ENCODE measurements at places on chromosomes 11 and 22. TPM values are rescaled to one million over a fixed set of nuclear protein-coding genes. Genes with fewer than 3 reads are reported as not detected.

- H3K27ac ChIP-seq, result no peak overlapping the region
- H3K4me3 ChIP-seq, result no peak overlapping the region
- no peaks in the 10 kb centered on the region for H3K36me3 ChIP-seq
- H3K27me3 ChIP-seq, result no peaks in the 10 kb centered on the region
- no peaks in the 10 kb centered on the region for H3K4me1 ChIP-seq
- DNase-seq, result no peak
Observed at GRCh38 chr11:126874276-126874675, 126.3 kb downstream of the KIRREL3 start.

Gene MRGPRE
- not detected for total RNA-seq

DNA sequence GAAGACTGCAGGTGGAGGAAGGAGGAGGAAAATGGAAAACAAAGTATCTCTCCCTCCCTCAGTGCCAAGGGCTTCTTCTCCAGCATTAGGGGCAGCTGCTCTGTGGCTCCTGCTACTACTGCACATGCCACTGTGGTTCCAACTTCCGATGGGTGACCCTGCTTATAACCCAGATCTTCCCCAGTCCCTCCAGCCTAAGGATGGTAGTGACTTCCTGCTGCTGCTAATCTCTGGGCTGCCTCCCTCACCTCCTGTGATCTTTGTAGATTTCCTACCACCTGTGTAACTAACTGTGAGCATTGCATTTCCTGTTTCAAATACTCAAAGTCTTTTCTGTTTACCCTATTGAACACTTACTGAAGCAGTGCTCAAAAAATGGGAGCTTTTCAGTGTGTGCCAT lies 28.7 kb upstream of the TRPC6 start:
- no peak overlapping the region for H3K27ac ChIP-seq
- H3K36me3 ChIP-seq, result no peaks in the 10 kb centered on the region
- H3K4me1 ChIP-seq, result no peaks in the 10 kb centered on the region
- DNase-seq, result no peak
- H3K4me3 ChIP-seq, result no peak overlapping the region

DNA sequence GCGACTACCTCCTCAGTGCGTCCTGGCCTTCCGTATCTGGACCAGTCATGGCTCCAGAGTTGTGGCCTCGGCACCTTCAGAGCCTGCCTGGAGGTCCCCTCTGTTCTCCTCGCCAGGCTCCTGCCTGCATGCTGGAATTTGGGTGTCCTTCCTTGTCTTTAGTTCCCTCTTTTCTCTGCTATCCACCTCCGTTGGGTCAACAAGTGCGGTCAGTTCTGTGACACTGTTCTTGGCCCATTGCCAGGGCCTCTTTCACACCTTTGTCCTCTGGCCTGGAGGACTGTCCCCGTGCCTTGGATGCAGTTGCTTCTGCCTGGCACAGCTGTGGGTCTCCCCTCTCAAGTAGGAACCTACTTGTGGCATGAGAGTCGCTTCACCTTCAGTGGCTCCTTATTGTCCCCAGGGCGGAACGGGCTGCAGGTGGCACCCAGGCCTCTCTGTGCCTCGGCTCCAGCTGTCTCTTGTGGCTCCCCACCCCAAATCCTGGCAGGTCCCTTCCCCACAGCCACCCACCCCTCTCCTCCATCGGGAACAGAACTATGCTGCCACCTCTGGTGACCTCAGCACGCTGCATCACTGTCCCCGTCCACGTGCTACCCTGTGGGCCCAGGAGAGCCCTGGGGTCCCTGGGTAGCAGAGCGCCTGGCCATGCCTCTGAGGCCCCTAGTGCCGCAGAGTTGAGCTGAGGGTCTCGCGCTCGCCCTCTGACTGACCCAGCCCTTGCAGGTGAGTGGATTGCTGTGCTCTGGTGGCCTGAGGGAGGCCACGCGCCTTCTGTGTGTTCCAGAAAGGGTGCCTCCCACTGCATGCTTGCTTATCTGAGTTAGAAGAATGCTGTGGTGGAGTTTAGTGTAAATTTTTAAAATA lies 4.7 kb downstream of the DGCR8 start:
- H3K27ac ChIP-seq, result no peak overlapping the region
- H3K4me1 ChIP-seq, result peaks cover 38% of the 10 kb centered on the region
- no peak overlapping the region for H3K4me3 ChIP-seq
- DNase-seq, result no peak

- H3K36me3 ChIP-seq, result peaks cover 78% of the 10 kb centered on the region
- no peak overlapping the region for H3K4me3 ChIP-seq
- no peak overlapping the region for H3K27ac ChIP-seq
- H3K4me1 ChIP-seq, result peaks cover 12% of the 10 kb centered on the region
- no peaks in the 10 kb centered on the region for H3K27me3 ChIP-seq
Observed at GRCh38 chr22:39429186-39429585, 27.6 kb upstream of the MGAT3 start.

Gene OR51B6
- not detected for total RNA-seq

GRCh38 chr11:75667831-75668450 lies 897 bp downstream of the MAP6 start:
- H3K36me3 ChIP-seq, result no peaks in the 10 kb centered on the region
- H3K4me1 ChIP-seq, result peaks cover 13% of the 10 kb centered on the region
- peaks cover 32% of the 10 kb centered on the region for H3K27me3 ChIP-seq
- H3K27ac ChIP-seq, result peak overlapping the region; percentile 17
- DNase-seq, result peak; percentile 81

DNA sequence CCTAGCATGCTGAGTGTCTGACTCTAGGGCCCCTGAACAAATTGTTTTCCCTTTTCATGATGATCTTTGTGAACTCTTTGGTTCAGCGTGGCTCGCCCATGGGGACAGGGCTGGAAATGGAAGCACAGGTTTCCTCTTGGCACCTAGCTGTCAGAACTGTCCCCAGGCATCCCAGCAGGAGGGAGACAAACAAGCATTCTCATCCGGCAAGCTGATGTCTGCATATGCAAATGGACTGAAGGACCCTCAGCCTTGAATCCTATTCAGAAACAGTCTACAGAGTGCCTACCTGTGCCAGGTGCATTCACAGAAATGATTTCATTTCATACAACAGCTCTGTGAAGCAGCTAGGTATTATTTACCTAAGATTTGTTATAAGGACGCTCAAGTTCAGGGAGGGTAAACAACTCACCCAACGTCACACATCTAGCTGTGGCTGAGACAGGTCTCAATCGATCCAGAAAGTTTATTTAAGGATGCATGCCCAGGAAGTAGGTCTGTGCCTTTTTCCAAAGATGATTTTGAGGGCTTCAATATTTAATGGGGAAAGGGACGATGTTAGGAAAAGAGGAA lies 176.4 kb downstream of the KIRREL3 start:
- no peak overlapping the region for H3K27ac ChIP-seq
- H3K27me3 ChIP-seq, result no peaks in the 10 kb centered on the region
- DNase-seq, result no peak
- H3K4me1 ChIP-seq, result no peaks in the 10 kb centered on the region
- H3K36me3 ChIP-seq, result no peaks in the 10 kb centered on the region
- no peak overlapping the region for H3K4me3 ChIP-seq

- no peak overlapping the region for H3K4me3 ChIP-seq
- no peaks in the 10 kb centered on the region for H3K27me3 ChIP-seq
- peak overlapping the region; percentile 91 for H3K27ac ChIP-seq
- H3K36me3 ChIP-seq, result peaks cover 75% of the 10 kb centered on the region
- peaks cover 100% of the 10 kb centered on the region for H3K4me1 ChIP-seq
- no peak for DNase-seq
Observed at GRCh38 chr22:36332623-36333332, 55.0 kb downstream of the MYH9 start.

Gene TSPO
- total RNA-seq, result 185 TPM

Gene CHADL
- total RNA-seq, result 3.4 TPM

Gene OR5B2
- not detected for total RNA-seq

GRCh38 chr11:95912902-95913560 lies 10.9 kb downstream of the MTMR2 start:
- H3K27ac ChIP-seq, result no peak overlapping the region
- H3K27me3 ChIP-seq, result no peaks in the 10 kb centered on the region
- H3K4me1 ChIP-seq, result no peaks in the 10 kb centered on the region
- no peaks in the 10 kb centered on the region for H3K36me3 ChIP-seq
- H3K4me3 ChIP-seq, result no peak overlapping the region

GRCh38 chr11:107691000-107691750 lies 20.7 kb downstream of the SLN start:
- no peak overlapping the region for H3K27ac ChIP-seq
- H3K36me3 ChIP-seq, result no peaks in the 10 kb centered on the region
- H3K4me3 ChIP-seq, result no peak overlapping the region

DNA sequence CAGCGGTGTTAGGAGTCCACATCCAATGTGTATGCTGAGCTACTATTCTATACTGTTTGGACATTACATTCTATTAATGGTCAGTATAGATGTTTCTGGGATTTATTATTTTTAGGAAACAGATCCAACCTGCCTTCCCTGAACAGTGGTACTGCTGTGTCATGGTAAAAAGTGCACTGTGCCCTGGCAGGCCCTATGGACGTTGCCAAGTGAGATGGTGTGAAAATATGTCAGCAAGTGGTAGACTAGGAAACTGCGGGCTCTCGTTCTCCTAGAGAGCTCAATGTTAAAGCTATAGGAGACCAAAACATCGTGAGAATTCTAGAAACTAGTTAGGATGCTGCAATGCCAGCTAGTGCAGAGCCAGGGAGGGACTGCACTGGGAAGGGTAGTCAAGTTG lies 26.0 kb upstream of the CYP2D6 start:
- no peaks in the 10 kb centered on the region for H3K27me3 ChIP-seq
- H3K4me1 ChIP-seq, result no peaks in the 10 kb centered on the region
- H3K4me3 ChIP-seq, result no peak overlapping the region
- peaks cover 5% of the 10 kb centered on the region for H3K36me3 ChIP-seq

DNA sequence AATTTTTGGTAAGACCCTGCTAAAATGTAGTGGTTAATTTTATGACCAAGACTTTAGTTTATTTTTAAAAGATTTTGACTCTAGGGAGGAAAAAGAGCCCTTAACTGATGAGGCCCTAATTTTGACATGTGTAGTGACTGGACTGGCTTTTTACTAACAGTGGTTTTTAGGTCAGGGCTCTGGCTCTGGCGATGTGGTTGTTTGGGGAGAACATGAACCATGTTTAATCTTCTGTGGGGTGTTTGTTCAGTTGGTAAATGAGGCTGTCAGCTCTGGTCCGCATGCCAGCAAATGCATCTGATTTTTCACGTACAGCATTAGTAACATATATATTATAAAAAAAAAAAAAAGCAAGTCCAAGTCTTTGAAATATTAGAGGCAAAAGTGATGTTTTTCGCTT lies 104.3 kb downstream of the EXT2 start:
- no peak overlapping the region for H3K4me3 ChIP-seq
- DNase-seq, result no peak
- H3K4me1 ChIP-seq, result no peaks in the 10 kb centered on the region

DNA sequence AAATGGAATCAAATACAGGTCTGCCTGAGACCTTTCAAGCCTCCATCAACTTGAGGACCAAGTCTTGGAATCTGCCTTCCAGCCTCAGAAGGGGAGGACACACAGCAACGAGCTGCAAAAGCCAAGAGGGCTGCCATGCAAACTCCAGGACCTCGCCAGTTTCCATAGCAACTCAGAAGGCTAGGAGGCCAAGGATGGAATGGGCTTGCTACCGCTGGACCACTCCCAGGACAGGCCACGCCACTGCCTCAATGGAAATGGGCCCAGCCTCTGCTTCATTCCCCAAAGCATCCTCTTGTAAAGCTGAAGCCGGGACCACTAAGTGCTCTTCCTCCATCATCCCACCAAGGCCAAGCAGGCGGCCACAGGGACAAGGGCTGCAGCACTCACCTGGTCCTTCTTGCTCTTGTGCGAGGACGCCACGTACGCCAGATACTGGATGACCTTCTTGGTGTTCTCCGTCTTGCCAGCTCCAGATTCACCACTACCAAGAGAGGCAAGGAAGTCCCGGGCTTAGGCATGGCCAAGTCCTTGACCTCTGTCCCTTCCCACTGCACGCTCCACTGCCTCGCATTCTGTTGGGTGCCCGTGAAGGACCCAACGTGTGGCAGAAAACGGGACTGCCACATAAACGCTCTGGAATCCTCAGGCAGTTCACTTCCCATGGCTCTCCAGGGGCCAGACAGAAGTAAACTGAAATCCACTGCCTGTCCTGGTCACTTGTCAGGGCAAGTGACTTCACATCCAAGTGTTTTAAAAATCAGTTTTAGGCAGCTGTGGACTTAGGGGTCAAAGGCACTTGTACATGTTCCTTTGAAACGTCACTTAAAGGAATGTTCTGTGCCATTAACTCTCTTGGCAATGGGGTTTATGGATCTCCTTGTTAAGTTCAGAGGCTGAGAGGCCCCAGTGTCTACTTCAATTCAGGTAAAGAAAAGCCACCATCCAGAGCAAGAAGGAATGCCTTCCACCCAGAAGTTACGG lies 61.3 kb downstream of the MYH9 start:
- H3K27me3 ChIP-seq, result no peaks in the 10 kb centered on the region
- DNase-seq, result no peak
- H3K4me1 ChIP-seq, result peaks cover 80% of the 10 kb centered on the region

DNA sequence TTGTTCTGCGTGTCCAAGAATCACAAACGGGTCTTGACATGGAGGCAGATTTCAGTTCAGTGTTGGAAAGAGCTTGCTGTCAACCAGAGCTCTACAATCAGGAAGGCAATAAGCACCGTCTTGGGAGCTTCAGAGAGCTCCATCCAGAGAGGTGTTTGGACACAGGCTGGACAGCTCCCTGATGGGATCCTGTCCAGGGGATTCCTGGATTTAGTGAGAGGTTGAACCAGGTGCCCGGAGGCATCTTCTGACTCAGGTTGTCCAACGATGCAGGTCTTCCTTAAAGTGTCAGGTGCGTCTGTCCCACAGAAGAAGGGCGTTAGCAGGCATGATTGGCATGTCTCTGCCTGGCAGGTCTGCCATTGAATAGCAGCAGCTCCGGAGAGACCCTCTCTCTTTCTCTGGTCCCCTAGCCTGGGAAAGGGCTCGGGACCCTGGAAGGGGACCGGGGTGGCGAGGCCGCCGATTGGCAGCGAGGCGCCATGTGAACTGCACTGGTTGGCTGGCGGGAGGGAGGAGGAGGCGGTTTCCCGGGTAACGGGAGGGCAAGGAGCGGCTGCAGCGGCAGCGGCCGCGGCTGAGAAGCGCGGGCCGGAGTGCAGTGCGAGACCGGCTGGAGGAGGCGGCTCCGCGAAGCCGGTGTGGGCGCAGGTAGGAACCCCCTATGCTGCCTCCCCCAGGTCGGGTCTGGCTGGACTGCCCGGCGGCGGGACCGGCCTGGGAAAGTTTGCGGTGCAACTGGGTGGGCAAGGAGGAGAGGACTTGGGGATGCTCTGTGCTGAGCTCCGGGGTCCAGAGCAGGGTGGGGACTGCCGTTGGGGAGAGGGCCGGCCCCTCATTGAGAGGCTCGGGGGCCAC lies 104.1 kb upstream of the E2F8 start:
- peaks cover 46% of the 10 kb centered on the region for H3K27me3 ChIP-seq
- peaks cover 12% of the 10 kb centered on the region for H3K4me1 ChIP-seq
- H3K27ac ChIP-seq, result no peak overlapping the region
- peak overlapping the region; percentile 54 for H3K4me3 ChIP-seq

DNA sequence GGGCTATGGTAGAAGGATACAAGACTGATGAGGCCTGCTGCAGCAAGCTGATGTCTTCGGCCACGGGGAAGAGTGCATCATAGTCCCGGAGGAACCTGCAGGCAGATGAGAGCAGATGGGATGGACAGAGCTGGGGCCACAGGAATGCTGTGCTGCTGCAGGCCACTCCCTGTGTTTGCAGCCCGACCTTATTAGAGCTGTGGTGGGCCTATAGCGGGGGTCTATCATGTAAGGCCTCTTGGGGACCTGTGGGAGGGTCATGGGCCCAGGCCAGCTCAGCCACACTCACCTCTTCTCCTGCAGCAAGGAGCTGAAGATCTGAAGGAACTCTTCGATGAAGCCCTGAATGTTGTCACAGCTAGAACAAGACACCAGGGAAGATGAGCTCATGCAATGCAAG lies 31.9 kb downstream of the ASCC2 start:
- peaks cover 85% of the 10 kb centered on the region for H3K36me3 ChIP-seq
- H3K4me3 ChIP-seq, result no peak overlapping the region
- no peak for DNase-seq
- no peak overlapping the region for H3K27ac ChIP-seq
- H3K4me1 ChIP-seq, result no peaks in the 10 kb centered on the region
